ENCODE measurements at places on chromosomes 4 and X.

DNA sequence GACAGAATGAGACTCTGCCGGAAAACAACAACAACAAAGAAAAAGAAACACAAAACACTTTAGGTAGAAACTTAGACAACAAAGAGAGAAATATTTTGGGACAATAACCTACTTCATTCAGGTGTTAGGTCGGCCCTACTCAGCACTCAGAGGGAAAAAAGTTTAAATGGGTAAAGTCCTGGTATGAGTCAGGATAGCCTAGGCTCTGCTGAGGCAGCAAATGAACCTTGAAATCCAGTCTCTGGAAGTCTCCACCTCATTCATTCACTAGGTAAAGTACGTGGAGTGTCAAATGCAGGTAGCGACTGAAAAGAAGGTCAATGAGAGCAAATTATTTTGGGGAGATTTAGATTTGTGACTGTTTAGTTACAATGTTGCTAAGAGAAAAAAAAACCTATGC is 127.4 kb downstream of the FHDC1 start:
- no peak for DNase-seq

DNA sequence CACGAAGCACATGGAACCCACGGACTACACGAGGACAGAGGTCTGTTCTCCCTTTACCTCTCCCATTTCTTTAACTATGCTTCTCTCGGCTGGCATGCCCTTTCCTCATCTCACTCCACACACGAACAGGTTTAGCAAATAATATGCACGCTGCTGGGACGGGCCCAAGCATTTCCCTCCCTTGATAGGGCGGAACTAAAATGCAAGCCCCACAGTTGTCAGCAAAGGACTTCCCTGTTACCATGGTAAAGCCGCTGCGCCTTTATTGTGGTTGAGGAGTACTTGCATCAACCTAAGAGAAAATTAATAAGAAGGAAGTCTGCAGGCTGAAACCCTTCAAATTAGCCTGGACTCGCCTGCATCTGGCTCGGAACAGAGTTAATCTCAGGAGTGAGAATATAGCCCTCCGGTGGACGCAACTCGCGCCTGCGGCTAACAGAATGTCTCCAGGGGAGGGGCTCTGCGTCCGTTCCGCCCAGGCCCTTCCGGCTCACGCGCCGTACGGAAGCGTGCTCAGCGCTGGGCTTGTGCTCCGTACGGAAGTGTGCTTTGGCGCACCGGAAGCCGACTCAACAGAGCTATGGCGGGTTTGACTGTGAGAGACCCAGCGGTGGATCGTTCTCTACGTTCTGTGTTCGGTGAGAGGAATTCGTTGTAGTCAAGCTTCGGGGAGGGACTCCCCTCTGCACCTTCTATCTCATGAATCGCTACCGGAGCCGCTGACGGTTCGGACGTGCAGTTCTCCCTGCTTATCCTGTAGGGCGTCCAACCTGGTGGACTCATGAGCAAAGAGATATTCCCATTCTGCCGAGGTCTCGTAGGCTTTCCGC is at the start of gene CSTF2:
TSS of gene CSTF2 (plus strand) at position 555 of the 830 bp plus-strand sequence. CDS start at position 581, 26 bp downstream.
- DNase-seq: peak; percentile 74

GRCh38 chr4:153005899-153006381 is 69.8 kb downstream of the FHDC1 start:
- DNase-seq: no peak

- no peak for DNase-seq
These were observed 256.7 kb downstream of the SPOCK3 start for GRCh38 chr4:166977596-166977995.

DNA sequence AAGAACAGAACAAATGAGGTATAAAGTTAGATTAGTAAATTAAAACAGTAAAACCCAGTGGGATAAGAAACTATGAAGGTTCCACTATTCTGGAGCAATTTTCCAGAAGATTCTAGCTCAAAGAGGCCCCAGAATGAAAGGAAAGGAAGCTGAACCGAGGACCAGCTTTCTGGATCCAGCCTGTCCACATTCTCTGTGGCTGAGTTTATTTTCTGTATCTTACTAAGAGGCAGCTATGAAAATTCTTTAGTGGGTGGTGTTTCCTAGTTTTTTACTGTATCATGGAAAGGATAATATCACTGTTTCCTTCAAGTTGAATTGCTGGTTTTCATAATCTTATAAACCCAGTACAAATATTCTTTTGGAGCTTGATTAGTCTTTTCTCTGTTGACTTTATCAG is 11.8 kb downstream of the DAPP1 start:
- no peak for DNase-seq

DNA sequence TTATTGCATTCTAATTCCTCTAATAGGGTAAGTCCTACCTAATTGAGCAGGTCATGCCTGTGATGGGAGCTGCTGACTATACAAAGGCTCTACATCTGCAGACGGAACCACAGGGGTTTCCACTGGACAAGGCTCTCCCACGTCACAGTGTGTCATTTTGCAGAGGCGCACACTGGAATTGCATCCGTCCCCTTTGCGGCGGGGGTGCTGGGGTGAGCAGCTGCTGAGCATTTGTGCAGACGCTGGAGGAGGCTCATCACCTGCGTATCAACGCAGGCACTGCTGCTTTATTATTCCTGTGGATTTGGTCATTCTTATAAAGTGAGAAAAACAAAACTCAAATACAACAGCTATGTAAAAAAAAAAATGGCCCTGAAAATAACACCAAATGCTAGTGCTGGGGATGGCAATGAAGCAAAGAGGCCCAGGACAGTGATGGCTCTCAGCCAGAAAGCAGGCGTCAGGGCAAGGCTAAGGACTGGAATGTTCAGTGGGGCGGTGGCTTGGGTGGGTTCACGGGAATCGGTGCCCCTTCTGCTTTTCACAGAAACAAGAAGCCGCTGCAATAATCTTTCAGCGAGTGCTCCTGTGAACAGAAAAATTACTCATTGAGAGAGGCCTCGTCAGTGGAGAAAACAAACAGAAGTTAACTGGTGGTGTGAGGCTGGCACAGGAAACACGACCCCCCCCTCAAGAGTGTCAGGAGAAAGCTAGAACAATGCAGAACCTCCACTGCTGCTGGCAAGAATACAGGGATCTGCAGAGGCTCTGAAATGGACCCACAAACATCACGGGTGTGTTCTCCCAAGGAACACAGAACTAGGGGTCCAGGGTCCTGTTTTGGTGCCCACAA is 67.8 kb downstream of the GATB start:
- DNase-seq: no peak

- DNase-seq: no peak
These were observed 23.0 kb downstream of the SNX25 start for GRCh38 chr4:185232370-185232769.

DNA sequence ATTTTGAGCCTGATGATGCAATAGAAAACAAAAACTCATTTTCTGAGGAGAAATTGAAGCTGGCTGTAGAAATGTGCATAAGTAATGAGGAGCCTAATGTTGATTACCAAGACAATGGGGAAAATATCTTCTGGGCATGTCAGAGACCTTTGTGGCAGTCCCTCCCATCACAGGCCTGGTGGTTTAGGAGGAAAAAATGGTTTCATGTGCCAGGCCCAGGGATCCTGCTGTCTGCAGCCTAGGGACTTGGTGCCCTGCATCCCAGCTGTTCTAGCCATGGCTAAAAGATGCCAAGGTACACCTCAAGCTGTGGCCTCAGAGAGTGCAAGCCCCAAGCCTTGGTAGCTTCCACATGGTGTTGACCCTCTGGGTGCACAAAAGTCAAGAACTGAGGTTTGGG is 128.7 kb upstream of the ARHGEF9 start:
- no peak for DNase-seq

- DNase-seq: peak; percentile 95
These were observed 593 bp downstream of the SH3RF1 start for GRCh38 chr4:169269916-169270809.

GRCh38 chr4:174244441-174244840 is 39.0 kb downstream of the FBXO8 start:
- DNase-seq: no peak

DNA sequence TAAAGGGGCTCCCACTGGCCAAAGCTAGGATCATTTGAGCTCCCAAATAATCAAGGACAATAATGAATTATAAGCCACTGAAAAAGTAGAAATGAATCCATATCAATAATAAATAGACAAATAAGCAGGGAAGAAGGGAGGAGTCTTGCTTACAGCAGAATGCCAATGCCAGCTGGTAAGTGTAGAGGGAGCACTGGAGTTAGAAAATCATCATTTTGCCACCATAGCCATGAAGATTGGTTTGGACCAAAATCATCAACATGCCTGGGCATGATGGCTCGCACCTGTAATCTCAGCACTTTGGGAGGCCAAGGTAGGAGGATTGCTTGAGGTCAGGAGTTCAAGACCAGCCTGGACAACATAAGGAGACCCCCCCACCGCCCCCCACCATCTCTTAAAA is 20.4 kb upstream of the SH3KBP1 start:
- no peak for DNase-seq

DNA sequence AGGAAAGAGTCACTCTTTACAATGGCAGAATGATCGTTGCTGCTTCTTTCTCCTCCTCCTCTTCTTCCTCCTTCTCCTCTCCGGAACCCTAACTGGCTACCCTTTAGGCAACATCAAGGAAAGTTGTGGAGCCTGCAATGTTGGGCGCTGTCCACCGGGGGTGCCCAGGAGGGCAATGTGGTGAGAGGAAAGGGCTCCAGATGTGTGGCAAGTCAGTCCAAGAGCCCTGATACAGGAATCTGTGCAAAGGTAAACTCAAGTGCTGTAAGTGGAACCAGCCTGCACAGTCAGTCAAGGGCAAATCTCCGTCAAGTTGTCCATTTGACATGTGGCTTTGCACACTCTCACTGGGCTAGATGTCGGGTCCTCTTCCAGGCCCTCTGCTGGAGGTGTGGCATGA is 2.8 kb downstream of the RTL5 start:
- DNase-seq: no peak

- DNase-seq: no peak
These were observed 296.6 kb upstream of the PPARGC1A start for GRCh38 chr4:24186466-24186865.

DNA sequence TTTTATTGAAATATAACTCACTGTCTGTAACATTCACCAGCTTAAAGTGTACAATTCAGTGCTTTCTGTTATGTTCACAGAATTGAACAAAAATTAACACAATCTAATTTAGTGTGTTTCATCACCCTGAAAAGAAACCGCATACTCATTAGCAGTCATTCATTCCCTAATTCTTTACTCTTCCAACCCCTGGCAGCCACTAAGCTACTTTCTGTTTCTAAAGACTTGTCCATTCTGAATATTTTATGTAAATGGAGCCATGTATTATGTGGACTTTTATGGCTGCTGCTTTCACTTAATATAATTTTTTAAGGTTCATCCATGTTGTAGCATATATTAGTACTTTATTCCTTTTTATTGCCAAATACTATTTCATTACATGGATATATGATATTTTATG is 94.7 kb upstream of the ATP8A1 start:
- no peak for DNase-seq

DNA sequence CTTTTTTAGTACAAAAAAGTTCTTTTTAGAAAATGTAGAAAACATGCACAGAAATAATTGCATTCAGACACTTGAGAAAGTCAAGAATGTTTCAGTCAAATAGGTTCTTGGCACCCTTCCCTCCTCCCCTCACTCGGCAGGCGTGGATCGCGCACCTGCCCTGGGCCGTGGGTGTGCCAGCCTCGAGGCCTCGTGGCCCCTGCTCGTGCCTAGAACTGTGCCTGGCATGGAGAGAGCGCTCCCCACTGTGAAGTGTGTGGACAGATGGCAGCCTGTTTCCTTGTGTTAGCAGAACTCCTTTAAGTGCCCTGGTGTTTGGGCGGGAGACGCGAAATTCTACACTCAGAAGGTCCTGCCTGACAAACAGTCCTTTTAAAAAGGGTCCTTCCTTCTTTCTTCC is 14.7 kb downstream of the RGS12 start:
- DNase-seq: no peak

DNA sequence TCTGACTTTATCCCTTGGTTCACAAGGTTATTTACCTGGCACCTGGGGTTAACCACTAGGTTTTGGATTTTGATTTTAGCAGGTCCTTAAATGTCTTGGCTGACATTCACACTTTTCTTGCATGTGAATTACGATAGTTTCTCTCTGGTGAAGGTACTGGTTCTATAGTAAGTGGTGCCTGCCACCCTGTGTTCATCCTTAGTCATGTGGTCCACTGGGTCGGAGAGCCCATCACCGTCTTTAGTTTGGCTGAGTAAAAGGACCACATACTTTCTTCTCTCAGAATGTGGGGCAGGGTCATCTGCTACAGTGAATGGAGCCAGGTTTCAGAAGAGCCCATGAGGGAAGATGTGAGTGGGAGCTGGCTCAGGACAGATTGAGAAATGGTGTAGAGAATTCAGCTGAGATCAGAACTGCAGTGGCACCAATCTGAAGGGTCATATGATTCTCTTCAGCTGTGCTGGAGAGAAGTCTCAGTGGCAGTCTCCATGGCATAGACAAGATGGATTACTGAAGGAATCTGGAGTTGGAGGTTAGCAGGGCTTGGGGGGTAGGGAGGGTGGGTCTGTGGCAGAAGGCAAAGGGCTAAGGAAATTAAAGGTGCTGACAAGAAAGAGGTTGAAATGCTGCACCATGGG is 310.4 kb downstream of the GPAT3 start:
- DNase-seq: no peak

DNA sequence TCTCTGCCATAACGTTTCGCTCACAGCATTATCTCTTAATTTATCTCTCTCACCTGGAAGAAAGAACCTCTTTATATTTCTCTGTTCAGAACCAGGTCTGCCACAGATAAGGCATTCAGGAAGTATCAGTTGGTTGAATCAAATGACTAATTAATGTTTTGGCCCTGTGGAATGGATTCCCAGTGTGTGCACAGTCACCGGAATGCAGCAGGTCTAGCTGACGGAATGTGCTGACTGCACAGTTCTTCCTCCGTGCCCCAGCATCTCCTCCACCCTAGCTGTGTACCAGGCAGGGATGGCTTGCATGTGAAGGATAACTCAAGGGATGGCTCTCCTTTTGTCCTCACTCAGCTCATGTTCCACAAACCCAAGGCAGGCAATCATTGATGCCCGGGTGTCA is 141.8 kb upstream of the MSX1 start:
- no peak for DNase-seq

- peak; percentile 84 for DNase-seq
These were observed 877 bp upstream of the SLC16A2 start for GRCh38 chrX:74420196-74421035.

DNA sequence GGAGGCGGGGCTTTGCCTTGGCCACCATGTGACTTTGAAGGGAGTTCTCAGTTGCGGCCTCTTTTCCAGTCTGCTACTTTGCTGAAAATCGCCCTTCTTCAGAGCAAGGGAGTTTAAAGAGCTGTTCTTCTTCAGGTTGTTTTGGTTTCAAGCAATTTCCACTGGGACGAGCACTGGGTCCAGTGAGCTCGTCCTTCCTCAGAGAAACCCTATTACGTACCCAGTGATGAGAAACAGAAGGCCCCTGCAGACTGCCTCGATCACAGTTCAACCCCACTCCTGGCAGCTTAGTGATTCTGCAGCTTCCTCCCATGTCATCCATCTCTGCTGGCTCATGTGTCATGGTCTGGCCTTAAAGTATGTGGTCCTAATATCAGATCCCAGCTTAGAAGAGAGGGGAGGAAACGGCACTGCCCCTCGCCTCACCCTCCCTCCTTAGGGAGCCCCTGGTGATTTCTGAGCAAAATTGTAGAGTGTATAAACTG is 7.8 kb upstream of the FAM149A start:
- no peak for DNase-seq

- no peak for DNase-seq
These were observed 5.7 kb downstream of the HSD17B13 start for GRCh38 chr4:87316961-87317360.
